Stimulated activated CD8-positive, alpha-beta memory T cell treated with anti-CD3 and anti-CD28 coated beads, Interleukin-15, amount 100 ng/mL, for 4 hours (primary cell): ENCODE measurements at places on chromosomes 7 and 10.

DNA sequence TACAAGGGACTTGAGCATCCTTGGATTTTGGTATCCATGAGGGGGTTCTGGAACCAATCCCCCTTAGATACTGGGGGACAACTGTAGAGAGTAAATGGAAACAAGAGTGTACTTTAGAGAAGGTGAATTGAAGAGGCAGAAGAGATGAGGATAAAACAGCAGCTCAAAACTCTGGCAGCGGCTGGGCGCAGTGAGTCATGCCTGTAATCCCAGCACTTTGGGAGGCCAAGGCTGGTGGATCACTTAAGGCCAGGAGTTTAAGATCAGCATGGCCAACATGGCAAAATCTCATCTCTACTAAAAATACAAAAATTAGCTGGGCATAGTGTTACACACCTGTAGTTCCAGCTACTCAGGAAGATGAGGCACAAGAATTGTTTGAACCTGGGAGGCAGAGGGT, 218.7 kb downstream of the GALNT17 start:
- no peak for DNase-seq

DNA sequence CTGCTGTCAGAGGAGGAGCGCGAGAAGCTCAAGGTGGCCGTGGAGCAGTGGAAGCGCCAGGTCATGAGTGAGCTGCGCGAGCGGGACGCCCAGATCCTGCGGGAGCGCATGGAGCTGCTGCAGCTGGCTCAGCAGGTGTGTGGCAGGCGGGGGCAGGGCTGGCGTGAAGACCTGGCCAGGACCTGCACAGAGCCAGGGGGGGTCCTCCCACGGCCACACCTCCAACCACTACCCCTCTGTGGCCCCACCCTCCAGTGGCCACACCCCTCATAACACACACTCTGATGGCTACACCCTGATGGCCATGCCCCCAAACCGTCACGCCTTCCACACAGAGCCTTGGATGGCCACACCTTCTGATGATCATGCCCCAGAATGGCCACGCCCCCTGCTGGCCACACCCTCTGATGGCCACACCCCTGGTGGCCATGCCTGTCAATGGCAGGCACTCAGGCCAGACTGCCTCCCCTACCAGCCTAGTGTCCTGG, 23.4 kb upstream of the DPYSL4 start:
- no peak for DNase-seq

DNA sequence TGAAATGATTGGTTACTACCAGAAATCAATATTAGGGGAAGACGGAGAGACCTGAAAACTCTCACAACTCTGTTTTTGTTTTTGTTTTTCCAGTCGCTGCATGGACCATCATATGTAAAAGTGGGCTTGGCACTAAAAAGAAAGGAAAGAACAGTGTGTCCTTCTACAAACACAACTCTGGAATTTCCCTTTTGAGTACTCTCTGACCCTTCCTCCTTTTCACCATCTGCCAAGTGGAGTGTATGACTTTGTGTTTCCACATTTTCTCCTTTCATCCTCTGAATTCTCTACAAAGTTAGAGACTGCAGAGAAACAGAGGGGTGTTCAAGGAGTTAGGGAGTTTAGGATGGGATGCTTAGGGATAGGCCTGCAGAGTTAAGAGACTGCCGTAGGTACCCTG, 92.0 kb downstream of the MDFIC start:
- DNase-seq: no peak

DNA sequence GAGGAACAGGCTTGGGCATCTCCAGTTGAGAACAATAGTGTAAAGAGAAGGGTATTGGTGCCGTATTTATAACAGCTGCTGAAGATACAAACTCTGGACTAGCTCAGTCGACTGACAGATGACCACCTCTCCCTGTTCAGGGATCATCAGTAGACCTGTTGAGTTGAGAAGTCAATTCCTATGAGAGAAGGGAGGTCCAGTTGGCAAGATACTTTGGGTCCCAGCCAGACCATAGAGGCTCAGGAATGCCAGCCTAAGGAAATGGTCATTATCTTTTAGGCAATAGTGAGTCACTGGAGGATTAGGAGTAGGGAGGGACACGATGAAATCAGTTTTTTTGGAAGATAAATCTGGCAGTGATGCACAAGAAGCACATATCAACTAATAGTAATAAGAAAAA, 202.9 kb downstream of the TRIL start:
- DNase-seq: no peak

DNA sequence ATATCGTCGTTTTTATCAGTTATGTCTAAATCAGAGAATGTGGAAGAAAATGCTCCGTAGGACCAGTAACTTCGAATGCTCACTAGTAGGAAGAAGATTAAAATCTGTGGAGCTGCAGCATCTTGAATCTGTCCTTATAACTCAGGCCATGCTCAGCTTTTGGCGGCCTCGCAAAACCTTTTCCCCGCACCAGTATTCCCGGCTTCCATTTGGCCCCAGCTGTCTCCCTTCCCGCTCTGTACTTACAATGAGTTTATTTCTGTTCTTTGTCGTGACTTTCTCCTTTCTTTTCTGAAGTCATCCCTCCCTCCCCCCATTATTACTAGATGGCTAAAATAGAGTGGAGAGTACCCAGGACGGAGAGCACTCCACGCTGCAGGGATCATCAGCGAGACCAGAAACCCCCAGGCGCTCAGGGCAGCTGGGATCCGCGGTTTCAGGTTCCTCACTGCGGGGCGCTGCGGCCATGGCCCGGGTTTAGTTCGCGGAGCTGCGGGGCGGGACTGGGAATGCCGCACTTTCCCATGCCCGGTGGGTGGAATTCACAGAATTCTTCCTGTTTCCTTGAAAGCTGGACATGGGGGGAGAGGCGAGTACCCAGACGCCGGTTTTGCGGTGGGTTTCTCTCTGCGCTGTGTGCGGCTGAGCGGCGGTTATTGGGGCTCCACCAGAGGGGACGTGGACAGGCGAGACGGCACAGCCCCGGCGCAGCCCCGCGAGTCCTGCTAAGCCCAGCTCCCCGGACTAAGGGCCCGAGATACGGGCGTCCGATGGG, 183.5 kb downstream of the POM121L12 start:
- DNase-seq: no peak

DNA sequence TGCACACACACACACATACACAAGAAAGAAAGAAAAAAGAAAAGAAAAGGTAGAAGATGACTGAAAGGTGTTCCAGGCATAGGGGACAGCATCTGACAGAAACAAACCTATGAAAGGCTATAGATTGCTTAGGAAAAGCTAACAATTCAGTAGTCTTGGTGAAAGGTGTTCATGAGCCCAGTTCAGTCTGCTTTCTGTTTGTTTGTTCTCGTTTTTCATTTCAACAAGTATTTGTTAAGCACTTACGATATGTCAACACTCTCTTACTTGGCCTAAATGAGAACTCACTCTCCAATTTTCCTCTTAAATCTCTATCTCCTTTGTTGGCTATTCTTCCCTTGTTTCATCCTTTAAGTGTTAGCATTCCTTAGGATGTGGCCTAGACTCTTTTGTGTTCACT, 133.2 kb downstream of the GRM8 start:
- no peak for DNase-seq

DNA sequence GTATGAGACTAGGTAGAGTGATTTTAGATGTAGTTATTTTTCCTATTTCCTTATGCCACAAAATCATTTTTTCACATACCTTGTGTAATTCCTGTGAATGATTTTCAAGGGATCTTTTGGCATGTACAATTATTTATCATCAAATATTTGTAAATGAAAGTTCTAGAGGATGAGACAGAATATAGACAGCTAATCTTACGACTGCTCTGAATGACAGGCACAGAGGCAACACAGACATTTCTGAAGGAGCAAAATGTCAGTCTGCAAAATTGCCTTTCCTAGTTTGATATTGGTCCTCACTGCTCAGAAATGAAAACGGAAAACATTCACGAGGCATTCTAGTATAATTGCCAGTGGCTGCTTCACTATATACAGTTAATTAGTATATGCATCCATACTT, 810.6 kb upstream of the C7orf33 start:
- no peak for DNase-seq

GRCh38 chr10:1574719-1575118, 162.6 kb downstream of the ADARB2 start:
- DNase-seq: no peak

GRCh38 chr7:130388671-130389070, 8.4 kb downstream of the CPA1 start:
- DNase-seq: no peak

DNA sequence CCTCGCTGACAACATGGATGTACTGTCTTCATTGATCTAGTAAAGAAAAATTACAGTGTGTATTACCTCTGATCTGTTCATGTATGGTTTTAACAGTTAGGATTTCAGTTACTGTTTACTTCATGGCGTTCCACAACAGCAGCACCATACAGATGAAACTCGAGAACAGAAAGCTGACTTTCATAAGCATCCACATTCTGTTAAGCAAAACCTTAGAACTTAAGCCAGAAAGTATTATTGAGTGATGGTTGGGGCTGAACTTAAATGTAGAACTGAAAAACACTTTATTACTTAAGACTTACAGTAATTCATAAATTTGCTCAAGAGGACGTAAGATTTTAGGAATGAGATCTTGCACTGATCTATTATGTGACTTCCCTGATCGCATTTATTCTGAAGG, 3.7 kb downstream of the MRPL32 start:
- DNase-seq: no peak

GRCh38 chr7:137439829-137440825, 96.6 kb upstream of the PTN start:
- DNase-seq: no peak

DNA sequence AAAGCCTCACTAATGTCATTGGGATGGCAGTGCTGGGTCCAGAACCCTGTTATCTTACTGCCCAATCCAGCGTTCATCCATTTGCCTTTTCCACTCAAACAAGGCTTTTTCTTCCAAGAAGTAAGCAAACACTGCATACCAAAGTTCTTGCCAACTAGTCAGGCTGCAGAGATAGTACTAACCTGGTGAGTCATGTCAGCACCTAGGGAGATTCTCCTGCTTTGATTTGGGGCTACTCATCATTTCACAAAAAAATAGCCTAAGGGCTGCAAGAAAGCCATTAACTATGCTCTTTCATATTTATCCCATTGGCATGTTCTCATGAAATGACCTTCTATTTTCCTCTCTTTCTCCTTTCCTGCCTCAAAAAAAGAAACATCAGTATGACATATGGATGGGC, 142.6 kb downstream of the TWIST1 start:
- DNase-seq: no peak

GRCh38 chr7:44463169-44463808, 27.2 kb downstream of the NUDCD3 start:
- no peak for DNase-seq

GRCh38 chr10:80159166-80159873, 26.8 kb downstream of the PLAC9 start:
- DNase-seq: no peak

DNA sequence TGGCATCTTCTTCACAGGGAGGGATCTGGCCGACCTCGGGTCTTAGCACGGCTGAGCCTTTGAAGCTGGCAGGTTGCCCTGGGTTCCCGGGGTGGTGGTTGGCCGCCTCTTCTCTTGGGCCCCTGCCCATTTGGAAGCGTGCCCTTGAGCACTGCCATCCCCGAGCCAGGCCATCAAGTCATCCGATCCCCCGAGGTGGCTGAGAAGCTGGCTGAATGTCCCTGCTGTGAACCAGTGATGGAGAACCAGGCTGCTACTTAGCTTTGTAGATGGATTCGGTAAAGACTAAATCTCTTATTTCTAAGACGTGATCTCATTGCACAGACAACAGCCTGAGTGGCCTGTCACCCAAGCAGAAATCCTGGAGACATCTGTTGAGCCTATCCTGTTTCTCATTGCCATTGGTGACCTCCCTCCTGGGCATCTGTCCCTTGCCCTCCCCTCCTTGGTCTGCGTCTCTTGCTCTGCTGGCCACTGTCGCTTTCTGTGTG, 74.3 kb downstream of the GRK5 start:
- no peak for DNase-seq

DNA sequence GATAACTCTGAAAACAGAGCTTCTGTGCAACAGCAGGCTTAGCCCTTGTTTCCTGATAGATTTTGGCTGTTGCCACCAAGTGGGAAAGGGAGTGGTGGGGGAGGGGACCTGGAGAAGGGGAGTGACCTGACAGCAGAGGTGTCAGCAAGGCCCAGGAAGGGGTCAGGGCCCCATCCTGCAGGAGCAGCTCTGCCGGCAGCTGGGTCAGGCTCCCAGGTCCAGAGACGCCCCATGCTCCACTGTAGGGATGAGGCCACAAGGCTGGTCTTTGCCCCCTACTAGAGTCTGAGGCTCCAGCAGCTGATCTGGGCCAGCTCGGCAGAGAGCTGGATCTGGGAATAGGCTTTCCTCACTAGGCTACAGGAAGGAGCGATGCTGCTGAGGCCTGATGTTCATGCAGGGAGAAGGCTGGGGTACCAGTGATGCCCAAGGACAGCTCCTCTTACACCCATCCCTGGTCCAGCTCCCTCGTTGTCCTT, 44.0 kb upstream of the ZMIZ1 start:
- DNase-seq: no peak

DNA sequence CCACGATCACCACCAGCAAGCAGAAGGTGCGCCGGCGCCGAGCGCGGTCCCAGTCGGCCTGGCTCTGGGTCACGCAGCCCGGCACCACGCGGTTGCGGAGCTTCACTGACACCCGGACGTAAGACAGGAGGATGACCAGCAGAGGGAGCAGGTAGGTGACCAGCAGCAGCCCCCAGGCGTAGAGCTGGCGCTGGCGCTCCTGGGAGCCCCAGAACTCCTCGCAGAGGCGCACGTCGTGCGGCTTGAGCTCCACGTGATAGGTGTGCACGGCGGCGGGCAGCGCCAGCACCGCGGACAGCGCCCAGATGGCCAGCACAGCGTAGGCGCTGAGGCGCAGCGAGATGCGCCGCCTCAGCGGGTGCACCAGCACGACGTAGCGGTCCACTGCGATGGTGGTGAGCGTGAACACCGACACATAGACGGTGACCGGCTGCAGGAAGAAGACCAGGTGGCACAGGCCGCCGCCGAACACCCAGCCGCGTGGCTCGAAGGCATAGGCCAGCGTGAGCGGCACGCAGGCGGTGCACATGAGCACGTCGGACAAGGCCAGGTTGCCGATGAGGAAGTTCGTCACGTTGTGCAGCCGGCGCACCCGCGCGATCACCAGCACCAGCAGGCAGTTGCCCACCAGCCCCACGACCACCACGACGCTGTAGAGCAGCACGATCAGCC, 920 bp downstream of the PRLHR start:
- DNase-seq: no peak
